ENCODE measurements at places on chromosomes 2 and 18.

GRCh38 chr2:113162173-113162572 is 11.6 kb upstream of the PSD4 start:
- DNase-seq: no peak

DNA sequence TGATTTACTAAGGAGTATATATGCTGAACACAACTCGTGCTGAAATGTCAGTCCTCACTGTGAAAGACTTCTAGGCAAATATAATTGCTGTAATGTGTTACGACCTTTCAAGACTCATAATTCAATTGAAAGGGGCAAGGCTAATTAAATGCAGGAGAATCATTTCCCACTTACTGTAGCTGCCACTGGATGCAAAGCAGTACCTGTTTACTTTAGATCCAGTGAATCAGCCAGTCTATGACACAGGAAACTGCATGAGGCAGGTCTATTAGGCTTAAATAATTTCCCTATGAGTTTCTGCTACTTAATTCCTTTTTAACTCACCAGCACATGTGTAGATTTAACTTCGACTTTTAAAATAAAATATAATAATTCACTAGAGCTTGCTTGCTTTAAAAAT is 125.6 kb downstream of the CTNNA2 start:
- DNase-seq: no peak

DNA sequence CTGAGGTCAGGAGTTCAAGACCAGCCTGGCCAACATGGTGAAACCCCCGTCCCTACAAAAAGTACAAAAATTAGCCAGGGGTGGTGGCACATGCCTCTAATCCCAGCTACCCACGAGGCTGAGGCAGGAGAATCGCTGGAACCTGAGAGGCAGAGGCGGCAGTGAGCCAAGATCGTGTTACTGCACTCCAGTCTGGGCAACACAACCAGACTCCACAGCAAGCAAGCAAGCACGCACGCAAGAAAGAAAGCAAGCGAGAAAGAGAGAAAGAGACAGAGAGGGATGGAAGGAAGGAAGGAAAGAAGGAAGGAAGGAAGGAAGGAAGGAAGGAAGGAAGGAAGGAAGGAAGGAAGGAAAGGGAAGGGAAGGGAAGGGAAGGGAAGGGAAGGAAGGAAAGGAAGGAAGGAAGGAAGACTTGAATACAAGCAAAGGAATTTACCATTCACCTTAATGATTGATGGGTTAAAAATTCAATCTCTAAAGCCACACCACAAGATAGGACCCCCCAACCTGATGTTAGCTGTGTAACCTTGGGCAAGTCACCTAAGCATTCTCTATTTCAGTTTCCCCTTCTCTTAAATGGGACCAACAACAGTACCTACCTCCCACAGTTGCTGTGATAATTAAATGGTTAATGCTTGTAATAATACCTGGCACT is 181.7 kb downstream of the ATAD2B start:
- DNase-seq: no peak

DNA sequence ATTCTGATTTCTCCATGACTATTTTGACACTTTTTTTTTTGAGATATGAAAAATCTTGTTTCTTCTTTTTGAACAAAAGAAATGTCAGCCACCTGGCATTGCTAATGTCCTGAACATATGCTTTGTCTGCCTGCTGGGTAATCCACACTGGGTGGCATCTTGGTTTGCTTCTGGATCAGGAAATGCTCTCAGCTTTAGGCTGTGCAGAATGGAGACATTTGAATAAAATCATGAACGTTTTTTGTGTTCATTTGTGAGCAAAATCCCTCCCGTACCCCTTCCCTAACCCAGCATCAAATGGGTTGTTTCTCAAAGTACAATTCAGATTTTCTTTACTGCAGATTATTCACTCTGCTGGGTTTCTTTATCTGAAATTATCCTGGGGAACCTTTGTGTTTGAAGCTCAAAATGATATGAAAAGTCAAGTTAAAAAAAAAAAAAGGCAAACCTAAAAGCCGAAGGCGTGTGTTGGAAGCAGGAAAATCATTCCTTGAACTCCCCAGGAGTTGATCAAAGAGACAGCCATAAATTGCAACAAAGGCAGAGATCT is 53.4 kb upstream of the KLF7 start:
- no peak for DNase-seq

GRCh38 chr2:199197448-199197847 is 260.3 kb downstream of the SATB2 start:
- DNase-seq: no peak

DNA sequence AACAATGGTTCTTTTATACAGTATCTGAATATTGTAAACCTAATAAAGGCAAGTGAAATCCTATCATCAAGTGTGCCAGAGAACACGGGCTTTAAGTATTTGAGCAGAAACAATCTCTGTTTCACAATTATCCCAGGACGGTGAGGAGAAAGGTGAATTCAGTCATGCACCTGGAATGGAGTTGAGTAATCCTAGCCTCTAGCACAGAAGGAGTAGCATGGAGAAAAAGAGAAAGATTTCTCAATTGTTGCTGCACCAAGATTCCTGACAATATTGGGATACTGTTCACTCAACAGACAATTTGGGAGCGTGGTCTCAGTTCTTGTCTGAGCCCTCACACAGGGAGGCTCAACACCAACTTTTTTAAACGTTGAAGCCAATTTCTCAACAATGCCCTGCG is 510.6 kb downstream of the SOX11 start:
- no peak for DNase-seq

- DNase-seq: no peak
Measured at GRCh38 chr2:230700447-230700846, 12.2 kb upstream of the CAB39 start.

- no peak for DNase-seq
Measured at GRCh38 chr2:43421194-43421593, 174.6 kb downstream of the THADA start.

DNA sequence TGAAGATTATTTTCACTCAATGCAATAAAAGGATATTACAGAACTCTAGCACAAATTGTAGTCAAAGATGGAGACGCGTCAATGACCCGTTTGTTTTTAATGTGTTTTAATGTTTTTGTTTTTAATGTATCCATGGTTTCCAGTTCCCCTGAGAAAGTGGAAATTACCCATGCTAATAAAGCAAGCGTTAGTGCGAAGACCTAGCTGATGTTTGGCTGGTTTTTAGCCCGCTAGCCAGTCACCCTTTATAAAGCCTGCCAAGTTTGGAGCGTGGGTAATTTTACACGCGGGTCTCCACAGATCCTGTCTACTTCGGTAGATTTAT is 430 bp upstream of the CHMP1B start:
- no peak for DNase-seq

GRCh38 chr2:223943135-223943534 is 2.0 kb downstream of the WDFY1 start:
- no peak for DNase-seq

DNA sequence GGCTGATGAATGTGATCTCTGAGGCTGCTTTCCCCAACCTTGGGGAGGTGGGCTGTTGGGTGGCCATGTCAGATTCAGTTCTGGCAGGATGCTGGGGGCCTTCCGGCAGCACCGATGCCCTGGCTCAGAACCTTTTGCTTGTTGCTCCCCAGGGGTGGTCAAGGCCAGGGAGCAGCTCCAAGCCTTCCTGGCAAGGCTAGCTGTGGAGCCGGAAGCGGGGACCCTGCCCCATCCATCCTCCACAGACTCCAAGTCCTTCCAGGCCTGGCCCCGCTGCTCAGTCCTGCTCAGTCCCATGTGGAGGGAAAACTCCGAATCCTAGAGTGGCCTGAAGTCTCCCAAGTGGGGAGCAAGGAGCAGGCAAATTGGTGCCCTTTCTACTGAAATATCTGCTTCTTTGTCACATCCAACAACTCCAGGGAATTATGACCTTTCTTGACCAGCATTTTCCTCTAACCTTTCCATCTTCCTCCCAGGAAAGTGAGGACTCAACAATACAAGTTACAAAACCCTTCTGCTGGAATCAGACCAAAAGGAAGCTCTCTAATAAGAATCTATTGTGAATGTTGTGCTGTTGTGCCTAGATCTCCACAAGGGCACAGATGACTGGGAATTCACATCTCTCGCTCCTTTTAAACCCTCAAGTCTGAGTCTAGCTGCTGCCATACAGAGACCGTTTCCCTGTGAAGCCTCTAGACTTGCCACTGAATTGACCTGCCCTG is 134.0 kb downstream of the MCFD2 start:
- DNase-seq: no peak

DNA sequence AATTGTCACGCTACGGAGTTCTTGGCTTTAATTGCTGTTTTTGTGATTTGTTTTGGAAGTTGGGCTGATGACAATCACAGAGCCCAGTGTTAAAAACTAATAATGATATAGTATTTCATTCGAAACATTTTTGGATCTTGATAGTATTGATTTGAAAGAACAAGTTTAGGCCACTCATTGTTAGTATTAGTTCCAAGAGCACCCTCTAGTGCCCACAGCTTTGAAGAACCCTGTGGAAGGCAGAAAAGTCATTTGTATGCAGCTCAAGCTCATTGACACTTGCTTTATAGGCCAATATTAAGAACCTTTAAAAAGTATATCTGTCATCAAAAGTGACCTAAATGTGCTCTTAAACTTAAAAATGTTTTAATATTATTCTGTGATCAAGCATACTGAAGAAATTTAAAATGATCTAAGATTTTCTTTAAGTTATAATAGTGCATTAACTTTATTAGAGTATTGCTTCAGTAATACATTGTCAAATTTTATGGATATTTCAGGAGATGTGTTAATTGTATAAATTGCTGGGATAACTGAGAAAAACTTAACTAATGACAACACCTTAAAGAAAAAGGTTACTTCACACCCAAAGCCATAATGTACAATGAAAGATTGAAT is 191.0 kb downstream of the GRB14 start:
- no peak for DNase-seq

- DNase-seq: no peak
Measured at GRCh38 chr2:147665105-147665504, 179.7 kb upstream of the ACVR2A start.

DNA sequence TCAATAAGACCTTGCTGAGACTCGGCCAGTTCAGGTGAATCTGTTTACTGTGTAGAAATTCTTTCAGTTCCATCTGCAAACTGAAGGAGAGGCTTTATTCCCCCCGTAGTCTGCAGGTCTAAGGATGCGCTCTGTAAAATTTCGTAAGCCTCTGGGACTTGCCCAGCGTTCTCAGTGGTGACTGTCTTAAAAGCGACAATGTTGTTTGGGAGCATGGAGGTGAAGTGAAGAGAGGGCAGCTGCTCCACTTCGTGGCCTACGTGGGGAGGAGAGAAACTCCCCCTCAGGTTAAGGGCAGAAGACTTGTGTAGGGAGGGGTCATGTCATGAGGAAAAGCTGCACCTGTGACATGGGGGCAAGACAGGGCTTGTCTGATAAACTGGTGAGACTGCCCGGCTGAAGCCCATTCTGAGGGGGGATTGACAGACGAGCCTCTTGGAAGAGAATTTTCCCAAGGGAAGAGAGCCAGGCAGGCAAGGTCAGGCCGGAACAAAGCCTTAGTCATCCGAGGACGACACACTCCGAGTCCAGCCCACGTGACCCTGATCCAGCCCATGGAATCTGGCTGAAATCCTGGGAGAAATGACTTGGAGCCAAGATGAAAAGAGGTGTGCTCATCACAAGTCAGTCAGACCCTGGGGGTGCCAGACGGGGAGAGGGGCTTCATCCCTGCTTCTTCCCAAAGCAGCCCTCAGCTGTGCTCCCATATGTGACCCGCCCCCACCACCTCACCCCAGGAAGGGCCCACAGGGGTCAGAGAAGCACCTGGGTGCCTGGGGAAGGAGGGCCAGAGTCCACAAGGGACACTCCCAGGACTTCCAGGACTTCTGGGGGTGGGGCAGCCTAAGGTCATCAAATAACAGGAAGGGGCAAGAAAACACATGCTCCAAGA is 88.5 kb upstream of the SH3BP4 start:
- DNase-seq: no peak

DNA sequence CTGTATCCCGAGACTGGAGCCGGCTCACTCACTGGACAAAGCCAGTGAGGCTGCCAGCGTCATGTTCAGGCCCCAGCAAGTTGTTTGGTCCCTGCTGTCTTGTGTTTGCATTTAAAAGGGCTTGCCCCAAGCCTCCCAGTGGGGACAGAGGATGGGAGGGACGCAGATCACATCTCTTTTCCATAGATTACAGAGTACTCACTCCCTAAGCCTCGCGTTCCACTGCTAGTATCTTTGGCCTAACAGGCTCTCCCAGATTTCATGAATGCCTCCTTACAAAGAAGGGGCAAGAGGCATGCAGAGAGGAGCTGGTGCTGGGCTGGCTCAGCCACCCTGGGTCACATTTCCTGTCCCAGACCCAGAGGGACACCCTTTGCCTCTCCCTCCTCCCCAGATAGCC is 59.1 kb downstream of the CMPK2 start:
- no peak for DNase-seq

DNA sequence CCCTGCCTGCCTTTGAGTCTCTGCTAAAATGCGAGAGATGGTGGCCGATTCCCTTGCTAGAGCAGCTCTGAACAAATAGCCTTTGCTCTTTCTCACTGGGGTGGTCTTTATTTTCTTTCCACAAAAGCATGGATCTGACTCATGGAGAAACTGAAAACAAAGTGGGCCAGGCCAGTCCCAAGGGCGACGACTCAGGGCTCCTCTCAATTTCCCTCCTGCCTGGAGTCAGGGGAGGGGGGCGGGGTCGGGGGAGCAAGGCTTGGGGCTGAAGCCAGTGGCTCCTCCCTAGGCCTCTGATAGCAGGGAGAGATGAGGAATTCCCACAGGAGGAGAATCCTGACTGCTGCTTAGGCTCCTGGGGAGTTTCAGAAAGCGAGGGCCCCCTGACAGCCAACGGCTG is 17.1 kb upstream of the IL1R2 start:
- DNase-seq: no peak

GRCh38 chr2:83633423-83633822 is 825.7 kb downstream of the SUCLG1 start:
- DNase-seq: no peak

- no peak for DNase-seq
Measured at GRCh38 chr18:35688757-35689156, 107.2 kb downstream of the GALNT1 start.

DNA sequence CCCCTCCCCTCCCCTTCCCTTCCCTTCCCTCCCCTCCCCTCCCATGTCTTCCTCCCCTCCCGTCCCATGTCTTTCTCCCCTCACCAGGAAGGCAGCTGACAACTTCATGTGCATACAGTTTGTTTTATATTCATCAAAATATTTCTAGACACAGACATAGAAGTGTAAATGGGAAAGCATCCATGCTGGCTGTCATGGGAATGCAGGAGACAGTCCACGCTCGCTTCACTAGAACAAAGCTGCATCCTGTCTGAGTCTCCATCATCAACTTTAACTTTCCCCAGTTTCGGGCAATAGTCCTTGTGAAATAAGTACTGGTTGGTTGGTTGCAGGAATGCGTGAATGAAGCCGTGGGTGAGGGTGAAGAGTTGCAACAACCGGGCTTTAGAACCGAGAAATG is 226.9 kb downstream of the DCDC2C start:
- DNase-seq: no peak

- DNase-seq: no peak
Measured at GRCh38 chr2:225842939-225843338, 443.4 kb downstream of the NYAP2 start.

Measured in activated T-helper 9 cell treated with anti-CD3 and anti-CD28 coated beads, Interleukin-2, amount 50 U/mL, for 16 hours (primary cell).